ENCODE measurements at places on chromosomes 5 and 9.

GRCh38 chr9:125908136-125908535 lies 161.0 kb downstream of the PBX3 start:
- DNase-seq, result no peak

DNA sequence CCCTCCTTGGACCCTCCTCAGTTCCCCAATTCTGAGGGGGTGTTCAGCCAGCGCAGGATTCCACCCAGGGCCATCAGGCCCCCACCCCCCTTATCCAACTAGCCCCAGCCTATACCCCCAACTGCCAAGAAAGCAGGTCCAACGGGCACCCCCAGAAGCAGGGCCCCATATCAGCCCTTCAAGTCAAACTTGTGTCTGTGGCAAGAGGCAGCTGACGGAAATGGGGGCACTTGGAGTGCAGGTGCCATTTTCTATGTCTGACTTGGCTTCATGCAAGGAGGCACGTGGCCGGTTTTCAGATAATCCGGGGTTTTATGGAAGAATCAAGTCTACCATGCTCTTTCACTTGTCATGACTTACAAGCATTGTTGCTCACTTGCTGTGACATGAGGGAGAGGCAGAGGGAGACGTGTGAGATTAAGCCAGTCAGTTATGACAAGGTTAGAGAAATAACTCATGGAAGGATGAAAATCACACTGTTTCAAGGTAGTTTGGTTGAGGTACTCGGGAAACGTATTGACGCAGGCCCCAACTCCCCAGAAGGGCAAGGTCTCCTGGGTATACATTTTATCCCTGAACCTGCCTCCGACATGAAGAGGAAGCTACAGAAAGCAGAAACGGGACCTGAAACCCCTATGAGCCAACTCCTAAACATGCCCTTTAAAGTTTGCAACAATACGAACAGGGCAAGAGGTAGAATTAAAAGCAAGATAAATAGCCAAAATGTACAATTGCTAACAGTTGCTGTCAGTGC lies 26.5 kb upstream of the CLPTM1L start:
- no peak for DNase-seq

- DNase-seq, result peak; percentile 52
Observed at GRCh38 chr9:108552459-108553040, 303.2 kb downstream of the ACTL7B start.

DNA sequence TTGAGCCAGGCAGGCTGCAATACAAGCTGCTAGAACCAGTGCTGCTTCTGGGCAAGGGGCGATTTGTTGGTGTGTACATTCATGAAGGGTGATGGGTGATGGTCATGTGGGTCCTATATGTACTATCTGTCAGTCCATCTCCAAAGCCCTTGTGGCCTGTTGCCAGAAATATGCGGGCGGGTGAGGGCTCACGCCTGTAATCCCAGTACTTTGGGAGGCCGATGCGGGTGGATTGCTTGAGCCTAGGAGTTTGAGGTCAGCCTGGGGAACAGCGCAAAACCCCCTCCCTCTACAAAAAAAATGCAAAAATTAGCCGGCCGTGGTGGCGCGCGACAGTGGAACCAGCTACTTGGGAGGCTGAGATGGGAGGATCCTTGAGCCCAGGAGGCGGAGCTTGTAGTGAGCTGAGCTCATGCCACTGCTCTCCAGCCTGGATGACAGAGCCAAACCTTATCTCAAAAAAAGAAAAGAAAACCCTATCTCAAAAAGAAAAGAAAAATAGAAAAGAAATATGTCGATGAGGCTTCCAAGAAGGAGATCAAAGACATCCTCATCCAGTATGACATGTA lies 45.0 kb upstream of the KLF4 start:
- no peak for DNase-seq

DNA sequence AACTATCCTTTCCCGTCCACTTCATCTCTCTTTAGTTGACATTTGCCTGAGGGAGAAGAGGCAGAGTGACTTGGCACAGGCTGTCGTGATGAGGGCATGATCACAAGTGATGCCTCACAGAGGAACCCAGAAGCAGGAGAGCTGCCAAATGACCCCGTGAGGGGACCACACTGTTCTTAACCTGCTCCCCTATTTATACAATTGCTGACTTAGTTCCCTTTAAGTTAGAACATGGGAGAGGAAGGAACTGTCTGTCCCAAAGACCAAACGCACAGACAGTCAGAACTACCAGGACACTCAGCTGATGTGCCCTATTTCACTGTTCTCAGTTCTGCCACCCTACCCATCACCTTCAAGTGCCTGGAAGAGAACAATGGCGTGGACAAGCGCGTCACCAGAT lies 73.7 kb downstream of the SLC1A3 start:
- no peak for DNase-seq

DNA sequence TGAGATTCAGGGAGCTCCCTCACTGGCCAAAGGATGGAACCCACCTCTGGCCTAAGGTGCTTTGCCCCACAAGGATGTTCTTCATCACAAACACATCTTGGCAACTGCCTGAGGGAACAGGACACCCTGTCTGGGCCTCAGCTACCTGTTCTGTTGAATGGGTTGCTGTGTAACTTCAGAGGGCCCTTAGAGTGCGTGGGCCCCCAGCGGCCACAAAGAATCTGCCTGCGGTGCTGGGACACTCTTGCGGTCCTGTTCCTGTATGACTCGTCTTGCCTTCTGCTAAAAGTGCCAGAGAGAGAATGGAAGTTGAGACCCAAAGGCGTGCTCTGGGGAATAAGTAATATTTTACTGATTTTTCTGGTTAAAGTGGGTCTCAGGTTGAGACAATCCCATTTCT lies 14.1 kb upstream of the RPL26L1 start:
- no peak for DNase-seq

DNA sequence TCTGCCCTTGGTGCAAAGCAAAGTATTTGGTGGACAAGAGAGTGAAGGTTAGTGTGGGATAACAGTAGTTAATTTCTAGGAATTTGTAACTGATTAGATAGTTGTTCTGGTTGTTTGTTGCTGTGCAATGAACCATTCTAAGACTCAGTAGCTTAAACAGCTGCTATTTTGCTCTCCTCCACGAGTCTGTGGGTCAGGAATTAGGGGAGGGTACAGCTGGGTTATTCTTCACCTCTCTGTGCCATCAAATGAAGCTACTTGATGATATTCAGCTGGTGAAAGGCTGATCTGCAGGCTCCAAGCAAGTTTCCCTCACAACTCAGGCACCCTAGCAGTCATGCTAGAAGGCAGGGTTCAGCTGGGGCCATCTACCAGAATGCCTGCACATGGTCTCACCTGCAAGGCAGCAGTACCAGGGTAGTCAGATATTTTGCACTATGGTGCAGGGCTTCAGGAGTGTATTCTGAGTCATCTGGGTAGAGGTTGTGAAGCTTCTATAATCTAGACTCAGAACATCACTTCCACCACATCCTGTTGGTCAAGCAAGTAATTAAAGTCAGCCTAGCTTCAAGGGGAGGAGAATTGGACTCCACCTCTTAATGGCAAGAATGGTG lies 159.5 kb upstream of the SLC28A3 start:
- DNase-seq, result no peak

DNA sequence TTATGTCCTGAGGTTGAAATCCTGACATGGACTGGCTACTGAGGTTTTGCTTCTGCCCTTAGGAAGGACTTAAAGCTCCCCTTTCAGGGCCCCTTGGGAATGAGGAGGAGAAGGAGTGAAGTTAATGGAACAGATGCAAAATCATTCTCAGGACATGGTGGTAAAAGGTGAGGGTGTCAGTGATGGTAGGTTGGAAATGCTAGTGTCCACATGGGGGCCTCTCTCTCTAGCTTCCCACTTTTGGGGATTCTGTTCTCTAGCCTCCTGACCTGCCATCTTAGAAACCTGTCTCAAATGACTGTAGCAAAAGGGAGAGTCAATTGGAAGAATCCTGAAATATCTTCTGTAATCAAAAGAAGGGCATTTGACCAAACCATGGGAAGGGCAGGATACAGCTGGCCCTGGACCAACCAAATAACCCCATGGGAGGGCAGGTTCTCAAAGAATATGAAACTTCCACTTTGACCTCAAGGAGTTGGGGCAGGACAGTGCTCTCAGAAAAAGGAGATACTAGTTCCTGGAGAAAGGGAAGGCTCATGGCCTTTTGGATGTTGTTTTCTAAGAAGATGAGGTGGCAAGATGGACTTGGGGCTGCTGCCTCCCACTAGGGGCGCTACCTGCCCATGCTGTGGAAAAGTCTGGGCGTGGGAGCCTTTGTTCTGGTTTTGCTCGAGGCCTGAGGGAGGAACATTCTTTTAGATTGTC lies 21.2 kb upstream of the MLANA start:
- no peak for DNase-seq

GRCh38 chr5:107301999-107302398 lies 368.7 kb downstream of the EFNA5 start:
- no peak for DNase-seq

DNA sequence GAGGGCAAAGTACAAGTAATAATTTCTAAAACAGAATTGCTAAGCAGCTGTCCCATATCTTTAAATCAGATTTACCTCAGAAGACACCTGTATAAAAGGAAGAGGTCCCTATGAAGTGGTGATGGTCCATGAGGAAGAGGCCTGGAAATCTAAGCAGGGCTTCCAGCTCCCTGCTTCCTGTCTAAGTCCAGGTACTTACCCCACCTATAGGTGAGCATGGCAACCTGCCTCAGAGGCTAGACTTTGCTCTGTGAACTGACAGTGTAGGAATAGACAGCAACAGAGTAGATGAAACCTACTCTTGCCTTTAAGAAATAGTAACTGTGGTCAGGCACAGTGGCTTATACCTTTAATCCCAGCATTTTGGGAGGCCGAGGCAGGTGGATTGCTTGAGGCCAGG lies 55.8 kb upstream of the ARRDC3 start:
- no peak for DNase-seq

- DNase-seq, result no peak
Observed at GRCh38 chr5:84327591-84327990, 57.1 kb downstream of the EDIL3 start.

DNA sequence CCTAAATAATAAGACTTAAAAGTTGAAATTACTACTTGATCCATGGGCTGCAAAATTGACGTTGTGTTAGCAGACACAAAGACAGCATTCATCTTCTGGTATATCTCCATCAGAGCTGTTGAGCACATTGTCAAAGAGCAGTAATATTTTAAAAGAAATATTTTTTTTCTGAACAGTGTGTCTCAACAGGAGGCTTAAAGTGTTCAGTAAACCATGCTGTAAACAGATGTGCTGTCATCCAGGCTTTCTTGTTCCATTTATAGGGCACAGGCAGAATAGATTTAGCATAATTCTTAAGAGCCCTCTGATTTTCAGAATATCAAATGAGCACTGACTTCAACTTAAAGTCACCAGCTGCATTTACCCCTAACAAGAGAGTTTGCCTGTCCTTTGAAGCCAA lies 29.7 kb upstream of the CCNH start:
- DNase-seq, result no peak

- DNase-seq, result peak; percentile 12
Observed at GRCh38 chr5:179262126-179262920, 82.9 kb downstream of the ADAMTS2 start.

DNA sequence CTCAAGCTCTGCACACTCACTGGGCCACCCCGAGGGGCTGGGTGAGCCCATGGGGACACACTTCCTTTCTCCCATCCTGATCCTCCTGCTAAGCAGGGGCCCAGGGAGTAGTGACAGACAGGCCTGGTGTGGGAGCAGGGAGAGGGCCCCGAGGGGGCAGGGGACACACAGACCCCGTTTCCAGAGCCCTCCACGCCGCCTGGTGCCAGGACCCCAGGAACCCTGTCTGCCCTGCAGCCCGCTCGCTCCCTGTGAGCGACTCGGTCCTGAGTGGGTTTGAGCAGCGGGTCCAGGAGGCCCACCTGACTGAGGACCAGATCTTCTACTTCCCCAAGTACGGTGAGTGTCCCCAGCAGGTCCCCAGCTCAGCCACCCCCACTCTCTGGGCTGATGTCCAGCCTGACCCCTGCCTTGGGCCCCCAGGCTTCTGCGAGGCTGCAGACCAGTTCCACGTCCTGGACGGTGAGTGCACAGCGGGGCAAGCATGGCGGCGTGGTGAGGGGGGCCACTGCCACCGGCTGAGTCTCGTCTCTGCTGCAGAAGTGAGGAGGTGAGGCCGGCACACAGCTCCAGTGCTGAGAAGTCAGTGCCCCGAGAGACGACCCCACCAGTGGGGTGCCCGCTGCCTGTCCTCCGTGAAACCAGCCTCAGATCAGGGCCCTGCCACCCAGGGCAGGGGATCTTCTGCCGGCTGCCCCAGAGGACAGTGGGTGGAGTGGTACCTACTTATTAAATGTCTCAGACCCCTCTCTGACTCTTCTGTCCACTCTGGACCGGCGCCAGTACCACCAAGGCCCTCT lies 1.4 kb downstream of the C8G start:
- no peak for DNase-seq

DNA sequence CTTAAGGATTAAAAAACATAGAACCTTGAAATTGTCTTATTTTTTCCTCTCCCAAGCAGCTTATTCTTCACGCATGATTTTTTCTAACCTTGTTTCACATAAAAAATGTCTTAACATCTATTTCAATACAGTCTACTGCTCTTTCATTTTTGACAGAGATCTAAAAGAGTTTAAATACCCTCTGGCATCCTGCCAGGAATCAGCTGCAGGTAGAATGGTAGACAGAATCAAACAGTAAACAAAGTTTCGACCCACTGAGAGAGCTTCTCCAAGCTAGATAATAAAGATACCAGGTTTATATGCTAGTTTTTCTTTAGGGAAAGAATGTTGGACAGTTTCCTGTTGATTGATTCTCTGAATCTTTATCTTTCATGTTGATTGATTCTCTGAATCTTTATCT lies 555.8 kb upstream of the CDH9 start:
- DNase-seq, result no peak

GRCh38 chr9:25350011-25350410 lies 328.2 kb downstream of the TUSC1 start:
- no peak for DNase-seq

DNA sequence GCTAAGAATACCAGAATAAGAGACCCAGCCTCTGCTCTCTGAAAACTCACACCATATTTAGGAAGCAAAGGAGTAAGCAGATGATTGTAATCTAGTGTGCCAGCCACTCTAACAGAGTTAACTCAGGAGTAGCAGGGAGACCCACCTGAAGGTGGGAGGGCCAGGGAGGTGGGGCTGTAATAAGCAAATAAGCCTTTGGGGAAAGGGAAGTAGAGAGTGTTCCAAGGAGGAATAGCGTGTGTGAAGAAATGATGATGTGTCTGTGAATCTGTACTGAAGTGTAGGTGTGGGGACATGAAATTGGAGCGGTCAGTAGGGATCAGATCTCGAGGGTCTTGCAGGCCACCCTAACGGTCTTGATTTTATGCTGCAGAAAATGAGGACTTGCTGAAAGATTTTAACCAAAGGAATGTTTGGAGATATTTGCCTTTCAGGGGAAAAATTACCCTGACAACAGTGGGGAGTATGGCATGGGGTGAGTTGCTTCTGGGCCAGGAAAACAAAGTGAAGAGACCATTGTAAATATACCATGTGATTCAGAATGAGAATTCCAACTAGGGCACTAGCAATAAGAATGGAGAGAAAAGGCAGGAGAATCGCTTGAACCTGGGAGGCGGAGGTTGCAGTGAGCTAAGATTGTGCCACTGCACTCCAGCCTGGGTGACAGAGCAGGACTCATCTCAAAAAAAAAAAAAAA lies 44.1 kb upstream of the FSD1L start:
- no peak for DNase-seq

GRCh38 chr9:134293611-134294152 lies 32.6 kb upstream of the RXRA start:
- DNase-seq, result peak; percentile 38

All from uterus (tissue), 4 donors.